Mononuclear cell (primary cell): ENCODE measurements at places on chromosomes 1 and 21. TPM values are rescaled to one million over a fixed set of nuclear protein-coding genes. Genes with fewer than 3 reads are reported as not detected.

The NIBAN1 gene
- 26.3 TPM for total RNA-seq

The FMO2 gene
- not detected for total RNA-seq

The CNIH3 gene
- 1.4 TPM for total RNA-seq

The S100A2 gene
- 0.21 TPM for total RNA-seq

The SYCP1 gene
- total RNA-seq, result not detected

The CACHD1 gene
- total RNA-seq, result 1.4 TPM

The VANGL2 gene
- under 0.01 TPM for total RNA-seq

The SPATA1 gene
- total RNA-seq, result 0.73 TPM

The RPAP2 gene
- total RNA-seq, result 19.2 TPM

The SEMA6C gene
- 0.52 TPM for total RNA-seq

The MPL gene
- total RNA-seq, result 2.3 TPM

The PPIAL4G gene
- total RNA-seq, result 0.21 TPM

The ABL2 gene
- total RNA-seq, result 14.6 TPM

The COL24A1 gene
- 0.84 TPM for total RNA-seq

The BCL2L15 gene
- total RNA-seq, result 1.6 TPM

The TOR1AIP2 gene
- 69.7 TPM for total RNA-seq

The HCN3 gene
- total RNA-seq, result 0.21 TPM

The CFAP298 gene
- total RNA-seq, result 3.3 TPM

The AADACL3 gene
- not detected for total RNA-seq

The DIO1 gene
- total RNA-seq, result 0.21 TPM

The CR1 gene
- 29.1 TPM for total RNA-seq

The LCE1F gene
- total RNA-seq, result not detected

The FCN3 gene
- total RNA-seq, result not detected
